ENCODE measurements at places on chromosomes 2 and 18.

DNA sequence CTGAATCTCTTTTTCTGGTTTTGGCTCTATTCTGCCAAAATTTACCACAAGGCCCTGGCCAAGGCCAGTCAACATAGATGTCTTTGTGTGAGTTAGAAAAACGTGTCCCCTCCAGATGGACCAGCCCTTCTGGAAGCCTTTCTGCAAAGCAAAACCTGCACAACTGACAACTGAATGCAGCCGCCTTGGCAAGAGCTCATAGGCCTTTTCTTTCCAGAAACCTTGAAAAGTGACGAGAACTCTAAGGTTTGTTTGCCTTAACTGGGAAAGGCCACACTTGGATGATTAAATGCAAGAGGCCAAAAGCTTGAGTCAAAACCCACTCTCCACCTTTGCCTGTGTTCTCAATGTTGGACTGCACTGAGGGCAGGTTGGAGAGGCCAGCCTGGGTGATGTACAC is 103.9 kb downstream of the COLEC12 start:
- DNase-seq, result no peak

DNA sequence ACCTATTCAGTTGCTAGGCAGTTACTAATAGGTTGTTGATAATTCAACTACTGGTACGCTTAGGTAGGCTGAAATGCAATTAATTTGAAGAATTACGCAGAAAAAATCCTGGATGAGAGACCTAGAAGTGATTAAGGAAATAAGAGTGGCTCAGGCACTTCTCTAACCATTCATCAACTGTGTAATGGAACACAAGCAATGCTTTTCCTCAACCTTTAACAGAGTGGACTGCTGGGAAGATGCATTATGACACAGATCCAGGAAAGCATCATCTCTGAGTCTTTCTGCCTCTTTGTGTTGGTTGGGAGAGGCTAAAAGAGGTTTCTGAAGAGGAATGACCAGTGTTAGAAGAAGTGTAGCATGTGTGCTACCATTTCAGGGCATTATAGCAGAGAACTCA is 992.2 kb downstream of the TSN start:
- DNase-seq, result no peak

DNA sequence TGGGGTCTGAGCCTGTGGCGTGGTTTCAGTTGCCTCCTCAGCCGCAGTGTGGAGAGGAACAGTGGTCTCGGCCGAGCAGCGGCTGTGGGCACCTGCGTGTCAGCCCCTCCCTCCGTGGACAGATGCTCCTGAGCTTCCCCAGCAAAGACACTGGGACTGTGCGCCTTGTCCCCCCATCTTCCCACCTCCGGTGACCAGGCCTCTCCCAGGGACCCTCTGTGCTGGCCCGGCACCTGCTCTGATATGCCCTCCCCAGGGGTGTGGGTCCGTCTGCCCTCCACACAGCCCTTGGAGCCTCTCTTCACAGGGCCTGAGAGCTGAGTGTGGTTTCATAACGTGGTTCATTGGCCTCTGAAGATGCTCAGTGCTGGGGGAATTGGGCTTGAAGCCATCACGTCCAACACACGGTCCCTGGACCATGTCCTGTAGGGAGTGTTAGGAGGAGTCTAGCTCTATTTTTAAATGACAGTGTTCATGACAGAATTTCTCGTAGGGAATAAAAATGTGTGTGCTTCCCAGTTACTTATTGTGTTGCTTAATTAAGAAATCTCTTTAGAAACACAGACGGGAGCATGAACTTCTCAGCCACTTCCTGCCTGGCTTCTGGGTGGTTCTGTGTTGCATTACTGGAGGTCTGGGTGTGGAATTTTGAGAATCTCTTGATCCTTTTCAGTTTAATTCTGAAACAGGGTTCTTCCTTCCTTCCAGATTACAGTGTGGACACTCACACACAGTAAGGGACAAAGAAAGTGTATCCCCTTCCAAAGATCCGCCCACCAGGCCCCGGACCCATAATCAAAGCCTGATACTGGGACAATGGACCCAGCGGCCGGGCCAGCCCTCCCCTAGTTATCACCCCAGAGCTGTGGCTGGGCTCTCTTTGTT is 110.7 kb downstream of the NFATC1 start:
- DNase-seq, result no peak

DNA sequence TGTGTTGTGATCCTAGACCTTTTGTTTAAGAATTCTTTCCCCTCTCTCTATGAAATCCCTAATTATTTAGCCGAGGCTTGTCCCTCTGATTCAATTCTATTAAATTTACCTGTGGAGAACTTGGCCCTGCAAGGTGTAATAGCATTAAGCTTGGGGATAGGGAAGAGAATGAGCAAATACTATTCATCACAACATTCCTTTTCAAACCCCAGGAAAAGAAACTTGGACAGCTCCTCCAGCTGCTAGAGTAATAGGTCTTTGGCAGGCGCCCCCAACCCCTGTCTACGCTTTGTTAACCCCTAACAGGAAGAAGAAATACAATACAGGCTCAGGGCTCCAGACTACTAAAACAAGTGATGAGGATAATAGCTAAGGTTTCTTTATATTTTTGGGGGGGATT is 957.0 kb downstream of the CPS1 start:
- no peak for DNase-seq

GRCh38 chr2:202344178-202344577 is 31.9 kb upstream of the BMPR2 start:
- DNase-seq, result no peak

Data from activated T-helper 1 cell treated with Interleukin-2 at 50 U/mL for 16 hours (primary cell).